Mesenchymal stem cell (in vitro differentiated cells and primary cell): ENCODE measurements at places on chromosomes 2 and 18.

DNA sequence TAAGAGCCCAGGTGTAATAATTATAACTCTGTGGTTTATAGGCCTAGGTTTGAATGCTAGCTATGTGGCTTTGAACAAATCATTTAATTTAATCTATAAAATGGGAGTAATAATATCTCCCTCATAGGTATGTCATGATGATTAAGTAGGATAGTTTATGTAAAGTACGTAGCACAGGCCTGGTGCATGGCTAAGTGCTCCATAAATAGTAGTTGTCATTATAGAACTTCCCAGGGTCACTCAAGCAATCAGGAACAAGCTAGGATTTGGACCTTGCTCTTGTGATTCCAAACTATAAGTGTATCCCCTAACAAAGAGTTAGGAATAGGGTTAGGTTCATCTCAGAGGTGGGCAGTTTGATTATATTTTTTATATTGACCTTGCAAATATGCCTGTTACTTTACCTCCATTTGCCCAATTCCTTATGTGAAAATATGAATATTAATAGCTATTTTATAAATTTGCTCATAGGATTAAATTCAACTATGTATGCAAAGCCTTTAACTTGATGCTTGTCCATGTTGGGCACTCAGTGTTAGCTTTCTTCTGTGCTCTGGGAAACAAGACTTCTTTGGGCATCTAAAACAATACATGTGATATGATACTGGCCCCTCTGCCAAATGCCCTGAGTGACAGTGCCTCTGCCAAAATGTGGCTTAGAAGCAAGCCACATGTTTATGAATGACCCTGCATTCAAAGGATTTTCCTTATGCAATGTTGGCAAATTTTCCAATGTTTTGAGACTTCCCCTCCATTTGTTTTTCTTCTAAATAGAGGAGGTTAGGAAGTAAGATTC, 353.6 kb downstream of the KIAA1328 start:
- DNase-seq: no peak

DNA sequence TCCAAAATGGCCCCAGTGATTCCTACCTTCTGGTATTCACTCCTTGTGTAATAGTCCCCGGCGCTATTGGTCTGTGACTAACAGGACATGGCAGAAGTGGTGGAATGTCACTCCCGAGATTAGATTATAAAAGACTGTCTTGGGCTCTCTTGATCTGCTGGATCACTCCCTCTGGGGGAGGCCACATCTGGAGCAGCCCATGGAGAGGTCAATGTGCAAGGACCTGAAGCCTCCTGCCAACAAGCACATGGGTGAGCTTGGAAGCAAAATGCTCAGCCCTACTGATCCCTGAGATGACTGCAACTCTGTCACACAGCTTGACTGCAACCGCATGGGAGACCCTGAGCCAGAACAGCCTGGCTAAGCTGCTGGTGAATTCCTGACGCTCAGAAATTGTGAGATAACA, 94.3 kb upstream of the GLI2 start:
- no peak for DNase-seq

- no peak for DNase-seq
Observed at GRCh38 chr2:54635554-54636152, 87.8 kb upstream of the EML6 start.

GRCh38 chr2:132415915-132416722, 486 bp upstream of the GPR39 start:
- peak; percentile 98 for DNase-seq

GRCh38 chr18:68391801-68392200, 323.1 kb downstream of the TMX3 start:
- DNase-seq: no peak

DNA sequence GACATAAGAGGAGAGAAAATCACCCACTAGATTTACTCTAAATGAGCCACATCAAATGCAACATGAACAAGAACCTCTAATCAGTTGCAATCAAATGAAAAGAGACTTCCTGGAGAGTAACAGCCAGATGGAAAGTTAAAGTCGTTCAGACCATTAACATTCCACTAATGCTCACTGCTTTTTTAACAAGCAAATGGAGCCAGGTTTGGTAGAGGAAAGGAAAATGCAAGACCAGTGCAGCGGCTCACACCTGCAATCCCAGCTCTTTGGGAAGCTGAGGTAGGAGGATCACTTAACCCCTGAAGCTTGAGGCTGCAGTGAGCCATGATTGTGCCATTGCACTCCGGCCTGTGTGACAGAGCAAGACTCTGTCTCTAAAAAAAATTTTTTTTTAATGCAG, 48.5 kb downstream of the CACNB4 start:
- no peak for DNase-seq

DNA sequence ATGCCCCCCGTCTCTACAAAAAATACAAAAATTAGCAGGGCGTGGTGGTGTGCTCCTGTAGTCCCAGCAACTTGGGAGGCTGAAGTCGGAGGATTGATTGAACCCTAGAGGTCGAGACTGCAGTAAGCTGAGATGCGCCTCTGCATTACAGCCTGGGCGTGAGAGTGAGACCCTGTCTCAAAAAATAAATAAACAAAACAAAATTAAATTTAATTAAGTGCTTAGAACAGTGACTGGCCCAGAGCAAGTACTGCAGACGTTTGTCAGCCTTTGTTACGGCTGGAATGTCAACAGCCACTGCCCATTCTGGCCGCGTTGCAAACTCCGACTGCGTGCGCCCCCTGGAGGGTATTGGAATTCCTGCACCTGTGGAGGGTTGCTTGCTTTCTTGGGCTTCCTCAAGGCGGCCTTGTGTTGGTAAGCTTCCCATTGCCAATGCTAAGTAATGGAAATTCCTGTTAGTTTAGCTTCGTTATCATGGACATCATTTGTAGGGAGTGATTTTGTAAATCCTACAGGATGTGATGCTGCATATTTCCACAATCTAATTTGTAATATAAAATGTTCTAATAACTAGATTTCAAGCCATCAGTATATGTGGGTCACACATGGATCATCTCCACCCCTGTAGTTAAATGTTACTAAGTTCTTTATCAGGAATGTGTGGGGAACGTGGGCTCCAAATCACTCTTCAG, 15.9 kb upstream of the ATP6V1B1 start:
- peak; percentile 70 for DNase-seq
